8988T (cell line): ENCODE measurements at places on chromosomes 12 and 14.

- no peak for DNase-seq
These were observed 13.1 kb downstream of the KRT85 start for GRCh38 chr12:52354200-52354599.

DNA sequence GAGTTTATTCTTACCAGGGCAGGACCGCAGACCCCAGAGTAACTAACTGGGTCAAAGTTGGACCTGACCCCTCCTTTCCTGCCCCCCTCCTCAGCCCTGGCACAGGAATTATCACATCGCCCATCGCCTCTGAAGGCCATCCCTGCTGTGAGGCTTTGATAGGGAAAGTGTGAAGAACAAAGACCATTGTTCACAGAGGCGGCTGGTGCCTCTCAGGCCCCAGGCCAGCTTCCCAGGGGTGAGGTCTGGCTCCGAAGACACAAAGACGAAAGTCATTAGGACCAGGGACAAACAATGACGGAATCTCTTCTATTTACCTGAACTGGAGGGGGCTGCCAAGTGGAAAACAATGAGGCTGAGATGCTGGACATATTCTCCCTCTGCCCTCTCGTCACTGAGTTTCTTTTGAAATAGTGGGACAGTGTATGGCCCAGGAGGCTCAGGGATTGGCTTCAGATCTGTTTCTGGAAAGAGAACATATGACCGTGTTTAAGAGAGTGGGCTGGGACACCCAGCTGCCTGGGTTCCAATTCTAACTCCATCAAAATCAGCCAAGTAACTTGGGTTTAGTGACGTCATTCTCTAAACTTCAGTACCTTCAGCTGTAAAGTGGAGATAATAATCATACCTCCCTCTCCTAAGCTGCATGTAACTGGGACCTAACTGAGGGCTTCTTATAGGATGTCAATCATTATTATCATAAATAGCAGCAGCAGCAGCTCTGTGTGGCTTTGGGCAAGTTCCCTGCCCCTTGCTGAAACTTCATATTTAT lies 769.4 kb downstream of the MED13L start:
- no peak for DNase-seq

DNA sequence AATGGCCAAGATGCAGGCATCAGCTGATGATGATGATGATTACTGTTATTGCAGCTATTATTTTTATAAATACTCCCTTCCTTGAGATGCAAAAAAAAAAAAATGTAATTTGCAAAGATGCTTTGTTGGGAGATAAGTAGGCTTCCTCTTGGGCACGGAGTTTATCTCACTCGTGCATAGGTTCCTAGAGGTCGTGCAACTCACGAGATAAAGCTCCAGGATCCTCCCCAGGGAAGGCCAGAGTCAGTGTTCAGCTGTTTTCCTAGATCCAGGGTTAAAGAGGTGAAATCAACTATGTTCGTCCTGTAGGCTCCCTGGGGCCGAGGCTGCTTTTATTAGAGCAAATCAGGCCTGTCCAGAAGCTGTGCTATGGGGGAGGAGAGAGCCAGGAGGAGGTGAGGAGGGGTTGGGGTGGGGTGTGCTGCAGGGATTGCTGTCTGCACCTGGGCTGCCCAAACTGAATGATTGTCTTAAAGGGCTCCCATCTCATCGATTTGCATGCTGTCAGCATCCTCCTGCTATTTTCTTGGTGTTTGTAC lies 270.3 kb downstream of the NRXN3 start:
- DNase-seq = no peak

DNA sequence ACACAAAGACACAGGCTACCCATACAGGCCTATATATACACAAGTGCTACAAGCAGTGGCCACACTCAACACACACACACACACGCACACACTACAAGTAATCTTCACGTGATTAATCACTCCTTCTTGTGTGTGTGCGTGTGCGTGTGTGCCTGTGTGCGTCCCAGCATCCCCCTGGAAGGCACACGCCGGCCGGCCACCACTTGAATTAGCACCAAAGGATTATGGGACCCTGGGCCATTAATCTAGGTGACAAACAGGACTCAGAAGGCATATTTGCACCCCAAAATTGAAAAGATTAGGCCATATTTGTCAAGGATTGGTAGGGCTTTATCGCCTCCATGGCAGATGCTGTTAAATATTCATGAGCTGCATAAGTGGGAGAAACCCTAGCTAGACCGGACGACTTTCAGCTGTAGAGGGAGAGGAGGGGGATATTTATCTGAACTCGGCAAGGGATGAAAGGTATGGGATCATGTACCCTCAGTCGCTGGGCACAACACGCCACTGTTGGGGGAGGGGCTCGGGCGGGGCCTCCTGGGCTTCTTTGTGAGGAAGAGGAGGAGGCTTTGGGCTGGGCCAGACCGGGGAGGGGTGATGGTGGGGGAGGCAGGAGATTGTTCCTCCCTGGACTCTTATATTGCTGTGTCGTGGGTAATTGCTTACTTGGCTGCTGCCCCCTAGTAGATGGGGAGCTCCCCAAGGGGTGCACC lies 89.6 kb upstream of the LHX5 start:
- DNase-seq = no peak

- DNase-seq = no peak
These were observed 191.1 kb downstream of the GRIN2B start for GRCh38 chr12:13790317-13790716.
